ENCODE measurements at places on chromosomes 4 and X. TPM values are rescaled to one million over a fixed set of nuclear protein-coding genes. Genes with fewer than 3 reads are reported as not detected.

The MAGEA2 gene
- total RNA-seq, result 0.22 TPM

GRCh38 chrX:49171752-49172279 is at the start of gene PLP2:
Gene PLP2 (plus strand): TSS chrX:49171898. CDS start chrX:49172001, 103 bp downstream.
- peaks cover 35% of the 10 kb centered on the region for H3K36me3 ChIP-seq
- no peaks in the 10 kb centered on the region for H3K4me1 ChIP-seq
- no peak for DNase-seq
- no peaks in the 10 kb centered on the region for H3K27me3 ChIP-seq

DNA sequence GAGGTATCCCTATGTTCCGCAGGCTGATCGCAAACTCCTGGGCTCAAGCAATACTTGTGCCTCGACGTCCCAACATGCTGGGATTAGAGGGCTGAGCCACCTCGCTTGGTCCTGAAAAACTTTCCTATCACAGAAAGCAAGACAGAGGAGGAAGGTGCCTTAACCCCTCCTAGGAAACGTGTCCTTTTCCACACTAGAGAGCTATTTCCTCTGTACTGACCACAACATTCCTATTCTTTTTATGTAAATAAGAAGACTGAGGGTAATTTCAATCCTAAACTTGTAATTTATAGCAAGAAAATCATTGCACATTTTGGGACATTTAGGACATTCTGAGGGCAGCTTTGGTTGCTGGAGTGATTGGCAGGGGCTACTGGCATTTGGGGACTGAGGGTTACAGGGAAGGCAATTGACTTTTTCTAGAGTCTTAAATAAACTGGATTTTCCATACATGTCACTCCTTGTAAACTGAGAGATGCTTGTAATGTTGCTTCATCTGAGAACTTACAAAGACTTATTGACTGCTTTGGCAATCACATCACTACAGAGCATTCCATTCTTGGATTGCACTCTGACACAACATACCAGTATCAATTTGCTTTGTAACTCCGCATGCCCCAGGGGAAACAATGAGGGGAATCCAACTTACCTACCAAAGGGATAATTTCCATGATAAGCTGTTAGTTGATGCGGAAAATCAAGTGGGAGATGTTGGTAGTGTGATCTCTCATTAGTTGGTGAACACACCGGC is 15.6 kb downstream of the XAGE3 start:
- H3K27me3 ChIP-seq, result no peaks in the 10 kb centered on the region
- H3K4me1 ChIP-seq, result no peaks in the 10 kb centered on the region
- H3K27ac ChIP-seq, result no peak overlapping the region
- no peak overlapping the region for H3K4me3 ChIP-seq
- peaks cover 3% of the 10 kb centered on the region for H3K36me3 ChIP-seq
- DNase-seq, result no peak

DNA sequence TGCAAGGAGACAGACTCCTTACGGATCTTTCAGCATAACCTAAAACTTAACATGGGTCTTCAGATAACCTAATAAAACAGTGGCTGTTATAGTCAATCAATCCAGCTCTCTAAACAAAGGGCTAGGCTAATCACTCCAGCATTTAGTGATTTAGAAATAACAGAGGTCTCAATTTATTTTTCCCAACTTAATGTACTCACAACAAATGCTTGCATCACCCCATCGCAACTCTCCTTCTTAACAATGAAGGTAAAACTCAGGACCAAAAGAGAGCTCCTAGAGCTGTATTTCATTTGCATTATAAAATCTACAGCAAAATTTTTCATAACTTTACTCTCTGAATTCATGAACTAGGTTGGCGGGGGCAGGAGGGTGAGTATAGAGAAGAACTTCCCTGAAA is 1.1 kb downstream of the LIN54 start:
- no peaks in the 10 kb centered on the region for H3K27me3 ChIP-seq
- H3K4me1 ChIP-seq, result peaks cover 4% of the 10 kb centered on the region
- H3K36me3 ChIP-seq, result no peaks in the 10 kb centered on the region
- H3K27ac ChIP-seq, result no peak overlapping the region
- DNase-seq, result no peak
- peak overlapping the region; percentile 87 for H3K4me3 ChIP-seq

The KIAA1210 gene
- total RNA-seq, result not detected

GRCh38 chr4:98046665-98047064 is 96.6 kb downstream of the STPG2 start:
- H3K27ac ChIP-seq, result no peak overlapping the region
- H3K36me3 ChIP-seq, result no peaks in the 10 kb centered on the region
- peak; percentile 46 for DNase-seq
- H3K4me1 ChIP-seq, result no peaks in the 10 kb centered on the region
- H3K4me3 ChIP-seq, result no peak overlapping the region
